ENCODE measurements at places on chromosomes 5 and 9.

GRCh38 chr9:995192-995591, 18.7 kb downstream of the DMRT3 start:
- no peak for DNase-seq

DNA sequence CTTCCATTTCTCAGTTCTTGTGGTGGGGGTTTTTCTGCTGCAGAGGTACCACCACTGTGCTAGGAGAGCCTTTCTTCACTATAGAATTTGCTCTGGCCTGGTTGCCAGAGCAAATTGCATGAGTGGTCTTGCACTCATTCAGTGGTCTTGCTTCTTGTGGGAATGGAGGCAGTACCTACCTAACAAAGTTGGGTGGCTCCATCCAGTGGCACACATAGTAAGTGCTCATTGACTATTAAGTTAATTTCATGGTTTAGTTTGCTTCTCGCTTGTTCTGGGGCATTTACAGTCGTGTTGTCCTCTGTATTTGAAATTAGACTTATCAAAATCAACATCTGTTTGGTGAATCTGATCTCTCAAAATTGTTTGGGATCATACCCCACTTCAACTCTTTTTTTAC, 23.0 kb downstream of the SLC28A3 start:
- DNase-seq, result no peak

DNA sequence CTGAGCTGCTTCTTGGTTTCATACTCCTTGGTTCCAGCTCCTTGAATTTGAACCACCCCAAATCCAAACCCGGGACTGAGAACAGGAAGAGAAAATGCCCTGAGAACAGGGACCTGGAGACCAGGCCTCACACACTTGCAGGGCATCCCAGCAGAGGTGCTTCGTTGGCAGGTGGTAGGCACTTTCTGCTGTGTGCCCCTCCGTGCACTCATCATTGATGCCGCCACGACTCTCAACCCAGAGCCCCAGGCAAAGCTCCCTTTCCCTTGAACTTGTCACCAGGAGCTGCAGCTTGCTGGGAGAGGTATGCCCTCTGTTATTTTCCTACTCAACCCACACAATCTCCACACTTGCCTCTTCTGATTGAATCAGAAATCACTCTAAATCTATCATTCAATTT, 217.8 kb upstream of the IRX1 start:
- DNase-seq, result no peak

DNA sequence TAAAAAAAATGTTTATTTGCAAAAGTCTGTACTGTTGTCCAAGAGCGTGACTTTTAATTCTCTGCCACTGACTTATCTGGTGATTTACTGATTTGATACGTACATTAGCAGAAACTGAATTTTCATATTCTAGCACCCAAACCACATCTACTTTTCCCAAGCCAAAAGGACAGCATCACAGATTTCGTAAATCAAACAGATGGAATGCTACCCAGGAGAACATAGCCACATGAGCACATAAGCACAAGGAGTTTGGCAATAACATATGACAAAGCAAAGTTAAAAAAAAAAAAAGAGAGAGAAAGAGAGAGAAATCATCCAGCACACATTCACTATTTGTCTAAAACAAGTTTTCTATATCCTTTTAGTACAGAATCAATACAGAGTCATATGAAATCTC, 83.7 kb downstream of the HINT1 start:
- no peak for DNase-seq

- no peak for DNase-seq
Observed at GRCh38 chr9:129305246-129305645, 127.2 kb upstream of the IER5L start.

- no peak for DNase-seq
Observed at GRCh38 chr9:133160742-133161546, 2.8 kb downstream of the GBGT1 start.

DNA sequence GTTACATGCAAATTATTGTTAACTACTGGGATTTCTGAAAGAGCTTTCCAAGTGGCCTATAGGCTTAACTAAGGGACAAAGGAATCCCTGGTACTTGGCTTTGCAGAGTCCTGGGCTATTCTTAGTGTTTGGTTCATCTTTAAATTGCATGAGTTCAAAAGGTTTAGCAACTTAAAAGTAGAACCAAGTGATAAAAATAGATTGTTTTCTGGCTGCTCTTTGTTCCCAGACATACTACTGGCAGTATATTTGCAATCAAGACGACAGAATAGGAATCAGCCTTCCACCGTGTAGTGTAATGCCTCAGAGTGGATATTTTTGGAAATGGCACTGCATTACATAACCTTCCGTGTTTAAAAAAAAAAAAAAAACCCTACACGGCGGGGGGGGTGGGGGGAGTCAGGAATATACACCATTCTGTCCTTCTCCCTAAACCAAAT, 1.0 kb downstream of the NREP start:
- no peak for DNase-seq

DNA sequence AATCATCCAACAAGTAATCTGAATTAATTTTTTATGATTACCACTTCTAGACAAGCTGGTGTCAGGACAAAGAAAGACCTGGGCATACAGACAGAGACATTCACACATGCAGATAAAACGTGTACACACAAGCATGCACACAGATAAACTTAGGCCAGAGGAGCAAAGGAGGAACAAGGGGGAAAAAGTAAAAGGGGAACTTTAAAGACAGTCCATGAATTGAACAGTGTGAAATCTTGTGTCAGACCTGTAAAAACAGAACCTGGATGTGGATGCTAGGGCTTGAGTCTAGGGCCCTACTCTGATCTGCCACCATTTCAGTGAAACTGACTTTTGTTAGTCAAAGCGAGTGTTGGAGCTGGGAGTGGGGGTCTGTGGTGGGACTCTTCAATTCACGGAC, 11.2 kb upstream of the ZSWIM6 start:
- no peak for DNase-seq

All from AG04450 (cell line).